ENCODE measurements at places on chromosomes 3 and 15.
A peak's percentile ranks its signal among the peaks of the same experiment; 100 is the strongest.

- peak; percentile 53 for DNase-seq
These were observed 80.7 kb downstream of the CHST2 start for GRCh38 chr3:143200001-143200924.

GRCh38 chr15:88083811-88084760, 172.5 kb downstream of the NTRK3 start:
- peak; percentile 87 for DNase-seq

- peak; percentile 52 for DNase-seq
These were observed 37.5 kb upstream of the STIMATE start for GRCh38 chr3:52934630-52935530.

DNA sequence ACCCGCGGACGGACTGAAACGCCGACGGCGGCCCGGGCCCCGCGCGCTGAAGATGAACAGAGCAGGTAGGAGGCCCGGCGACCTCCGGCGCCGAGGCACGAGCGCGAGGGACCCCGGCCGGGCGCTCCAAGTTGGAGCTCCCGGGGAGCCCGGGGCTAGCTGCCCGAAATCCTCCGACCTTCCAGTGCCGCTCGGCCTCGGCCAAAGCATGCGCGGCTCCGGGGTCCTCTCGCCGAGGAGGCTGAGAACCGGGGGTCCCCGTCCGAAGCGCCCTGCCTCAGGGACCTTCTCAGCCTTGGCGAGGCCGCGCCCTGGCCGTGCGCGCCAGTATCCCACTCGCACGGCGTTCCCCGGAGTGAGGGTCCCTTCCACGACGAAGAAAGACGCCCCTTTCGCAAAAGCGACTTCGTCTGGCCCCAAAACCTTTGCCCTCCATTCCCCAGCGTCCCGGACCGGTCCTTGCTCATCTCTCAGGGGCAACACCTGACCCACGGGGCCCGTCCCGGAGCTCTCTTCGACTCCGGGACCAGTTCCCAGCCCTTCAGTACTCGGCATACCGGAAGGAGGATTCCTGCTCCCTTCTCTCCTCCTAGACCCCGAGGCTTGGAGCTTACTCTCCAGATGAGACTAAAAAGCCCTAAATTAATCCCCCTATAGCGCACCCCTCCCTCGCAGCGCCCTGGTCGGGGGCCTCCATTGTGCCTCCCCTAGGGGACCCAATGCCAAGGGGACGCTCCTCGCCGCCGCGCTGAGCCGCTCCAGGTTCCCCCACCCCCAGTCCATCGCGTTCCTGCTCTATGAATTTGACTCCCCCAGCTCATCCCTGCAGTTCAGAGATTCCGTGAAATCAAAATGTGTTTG, 7.7 kb upstream of the FGD5 start:
- no peak for DNase-seq

GRCh38 chr3:38528457-38528856, 32.3 kb downstream of the EXOG start:
- no peak for DNase-seq

GRCh38 chr3:183824761-183825455, 469 bp downstream of the MAP6D1 start:
- DNase-seq: peak; percentile 10

GRCh38 chr3:98769448-98769847, 6.3 kb downstream of the ST3GAL6 start:
- no peak for DNase-seq

DNA sequence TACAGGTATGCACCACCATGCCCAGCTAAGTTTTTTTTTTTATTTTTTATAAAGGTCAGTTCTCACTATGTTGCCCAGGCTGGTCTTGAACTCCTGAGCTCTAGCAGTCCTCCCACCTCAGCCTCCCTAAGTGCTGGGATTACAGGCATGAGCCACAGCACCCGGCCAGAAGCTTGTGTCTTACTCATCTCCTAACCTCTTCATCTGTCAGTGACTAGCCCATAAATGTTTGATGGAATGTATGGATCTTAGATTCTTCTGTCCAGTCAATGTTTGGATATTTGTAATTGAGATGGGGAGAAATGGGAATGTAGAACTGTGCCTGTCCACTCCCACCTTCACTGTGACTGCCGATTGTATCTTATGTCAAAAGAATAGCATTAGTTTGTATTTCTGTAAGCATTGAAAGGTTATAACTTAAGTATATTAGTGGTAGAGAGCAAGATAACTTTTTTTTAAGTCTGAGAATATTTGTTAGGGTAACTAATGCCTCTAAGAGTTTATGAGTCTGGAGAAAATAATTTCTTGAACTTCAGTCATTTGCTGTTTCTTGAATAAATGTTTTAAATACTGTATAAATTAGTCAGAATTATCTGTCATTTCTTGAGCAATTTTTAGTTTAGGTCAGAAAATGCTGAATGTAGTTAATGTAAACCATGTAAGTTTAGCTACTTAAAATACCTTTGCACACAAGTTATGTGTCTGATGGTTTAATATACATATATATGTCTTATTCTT, 215.3 kb upstream of the CGNL1 start:
- DNase-seq: peak; percentile 87

DNA sequence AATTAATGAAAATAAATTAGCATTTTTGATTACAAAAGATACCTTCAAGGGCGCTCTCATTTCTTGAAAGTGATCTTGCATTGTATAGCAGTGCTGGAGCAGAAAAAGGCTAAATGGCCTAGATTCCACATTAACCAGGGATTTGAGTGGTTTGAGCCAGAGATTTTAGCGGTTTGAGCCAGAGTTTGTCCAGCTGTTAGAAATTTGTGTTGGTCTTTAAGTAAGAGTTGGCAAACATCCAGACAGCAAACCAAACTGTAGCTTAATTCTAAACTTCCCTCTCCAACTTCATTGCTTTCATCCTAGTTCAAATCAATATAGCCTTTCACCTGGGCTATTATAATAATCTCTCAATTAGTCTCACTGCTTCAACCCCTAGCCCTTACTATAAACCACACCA, 351.7 kb downstream of the IGSF11 start:
- DNase-seq: no peak

DNA sequence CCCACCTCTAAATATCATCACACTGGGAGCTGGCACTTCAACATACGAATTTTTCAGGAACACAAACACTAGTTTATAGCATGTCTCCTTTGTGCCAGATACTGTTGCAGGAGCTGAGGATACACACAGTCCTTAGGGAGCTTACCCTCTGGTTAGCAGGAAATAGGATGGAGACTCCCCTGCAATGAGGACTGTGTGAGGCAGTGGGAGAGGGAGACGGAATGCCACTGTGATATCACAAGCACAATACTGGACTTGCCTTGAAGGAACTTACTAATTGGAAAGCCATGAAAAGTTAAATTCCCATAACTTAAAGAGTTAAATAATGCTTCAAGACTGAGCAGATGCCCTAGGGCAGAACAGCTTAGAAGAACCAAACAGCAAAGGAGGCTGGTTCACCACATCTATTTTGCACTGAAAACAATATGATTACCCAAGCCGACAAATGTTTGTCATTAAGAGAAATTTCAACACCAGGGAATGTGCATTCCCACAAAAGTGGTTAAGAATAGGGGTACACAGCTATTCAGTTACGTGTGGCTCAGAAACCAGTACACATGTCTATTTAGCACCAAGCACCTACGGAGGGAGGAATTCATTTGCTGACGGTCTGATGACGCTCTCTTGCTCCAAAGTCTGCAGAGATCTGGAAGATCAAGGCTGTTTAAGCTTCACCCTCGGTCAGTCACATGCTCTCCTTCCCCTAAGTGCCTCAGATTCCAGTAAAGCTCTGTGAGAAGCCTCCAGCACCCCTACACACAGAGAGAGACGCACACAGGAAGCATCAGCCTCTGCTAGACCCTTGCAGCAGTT, 5.2 kb downstream of the TBC1D2B start:
- peak; percentile 77 for DNase-seq

DNA sequence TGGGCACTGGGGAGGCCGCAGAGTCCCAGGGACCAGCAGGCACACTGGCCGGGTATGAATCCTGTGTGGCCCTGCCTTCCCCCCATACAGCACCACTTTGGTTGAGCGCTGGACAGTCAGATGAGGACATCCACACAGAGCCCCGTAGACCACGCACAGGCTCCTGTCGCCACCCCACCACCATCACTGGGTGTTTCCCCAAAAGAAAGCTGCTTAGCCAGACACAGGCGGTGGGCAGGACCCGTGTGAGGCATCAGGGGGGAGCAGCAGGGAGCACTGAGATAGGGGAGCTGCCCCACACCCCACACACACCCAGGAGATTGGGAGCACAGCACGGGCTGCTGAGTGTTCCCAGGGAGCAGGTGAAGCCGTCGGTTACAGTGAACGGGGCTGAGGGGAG, 42.4 kb upstream of the SLC41A3 start:
- no peak for DNase-seq

DNA sequence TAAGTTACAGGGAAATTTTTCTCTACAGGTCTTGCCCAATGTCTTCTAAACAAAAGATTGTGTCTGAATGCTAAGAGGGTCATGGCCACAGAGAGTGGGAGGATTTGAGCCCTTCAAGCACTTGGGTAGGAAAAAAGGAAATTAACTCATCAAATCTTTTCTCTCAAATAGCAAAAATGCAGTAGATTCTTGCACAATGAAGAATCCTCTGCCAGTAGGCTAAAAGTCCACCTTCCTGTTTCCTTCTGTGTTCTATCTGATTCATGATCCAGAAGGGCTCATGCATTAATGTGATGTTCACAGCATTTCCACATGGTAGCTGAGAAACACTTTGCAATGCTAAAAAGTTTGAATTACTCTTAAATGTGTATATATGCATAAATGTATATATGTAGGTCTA, 177.1 kb downstream of the CD47 start:
- DNase-seq: peak; percentile 12

- DNase-seq: peak; percentile 94
These were observed 74.6 kb downstream of the PRICKLE2 start for GRCh38 chr3:64150623-64151207.
